ENCODE measurements at places on chromosomes 5 and 9.

- DNase-seq = no peak
These were observed 101.4 kb upstream of the FSTL4 start for GRCh38 chr5:133713751-133714150.

DNA sequence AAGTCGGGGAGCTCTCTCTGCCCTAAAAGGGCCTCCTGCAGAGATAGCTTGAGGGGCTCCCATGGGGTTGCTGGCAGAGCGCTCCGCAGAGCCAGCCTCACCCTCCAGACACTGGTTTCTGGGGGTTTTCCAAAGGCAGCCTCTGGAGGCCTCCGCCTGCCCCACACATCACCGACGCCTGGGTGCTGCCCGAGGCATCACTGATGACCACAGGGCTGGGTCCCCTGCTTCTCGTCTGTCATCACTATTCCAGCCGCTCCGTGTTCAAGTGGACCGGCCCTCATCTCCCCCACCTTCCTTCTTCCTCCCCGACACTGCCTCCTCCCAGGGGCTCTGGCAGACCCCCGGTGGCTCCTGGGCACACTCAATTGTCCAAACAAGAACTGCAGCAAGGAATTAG, 64.1 kb upstream of the IRX4 start:
- DNase-seq = no peak

- DNase-seq = no peak
These were observed 53.1 kb downstream of the ADAMTS2 start for GRCh38 chr5:179292202-179292601.

- peak; percentile 2 for DNase-seq
These were observed 20.0 kb upstream of the COL5A1 start for GRCh38 chr9:134621558-134622110.

- no peak for DNase-seq
These were observed 313.9 kb upstream of the TRPC7 start for GRCh38 chr5:136679233-136679632.

DNA sequence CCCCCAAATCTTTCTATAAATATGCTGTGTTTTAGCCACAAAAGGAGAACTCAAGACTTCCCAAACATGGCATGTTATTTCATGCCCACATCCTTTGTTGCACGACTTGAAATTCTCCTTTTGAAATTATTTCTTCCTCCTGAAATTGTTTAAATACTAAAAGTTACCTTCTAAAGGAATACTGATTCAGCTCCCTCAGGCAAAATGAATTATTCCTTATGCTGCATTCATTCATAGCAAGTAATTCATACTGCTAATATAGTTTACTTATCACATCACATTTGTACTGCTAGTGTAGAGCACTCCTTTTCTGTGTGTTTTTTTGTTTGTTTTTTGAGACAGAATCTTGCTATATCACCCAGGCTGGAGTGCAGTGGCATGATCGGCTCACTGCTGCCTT, 45.7 kb downstream of the BHMT start:
- no peak for DNase-seq

DNA sequence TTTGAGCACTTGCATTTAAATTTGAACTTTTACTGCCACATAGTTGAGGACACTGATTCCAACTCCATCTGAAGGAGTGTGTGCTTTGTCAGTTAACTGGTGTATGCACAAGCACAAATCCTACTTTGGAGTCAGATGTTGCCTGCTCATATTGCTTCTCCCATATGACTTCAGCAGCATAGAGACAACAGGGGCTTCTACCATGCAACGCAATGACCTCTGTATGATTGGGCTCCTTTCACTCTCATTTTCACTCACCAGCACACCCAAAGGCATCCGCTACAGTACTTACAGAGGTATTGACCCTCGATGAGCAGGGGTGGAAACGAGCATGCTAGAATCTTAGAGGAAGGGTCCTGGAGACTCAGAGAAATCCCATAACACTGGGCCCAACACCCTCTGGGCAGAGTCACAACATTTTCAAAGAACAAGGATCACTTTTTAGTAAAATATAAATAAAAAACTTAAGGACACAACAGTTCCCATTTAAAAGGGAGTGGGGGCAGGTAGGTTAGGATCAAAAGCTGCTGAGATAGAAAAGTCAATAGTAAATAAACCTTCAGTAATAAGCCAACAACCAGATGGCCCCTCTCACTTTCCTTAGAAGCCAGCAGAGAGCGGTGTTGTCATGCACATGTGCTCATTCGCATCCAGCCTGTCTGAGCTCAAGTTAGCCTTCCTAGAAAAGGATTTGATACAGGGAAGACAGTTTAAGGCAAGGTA, 203.8 kb downstream of the SNCAIP start:
- DNase-seq = no peak

GRCh38 chr9:132744881-132745755, 74.9 kb downstream of the GTF3C4 start:
- DNase-seq = no peak

DNA sequence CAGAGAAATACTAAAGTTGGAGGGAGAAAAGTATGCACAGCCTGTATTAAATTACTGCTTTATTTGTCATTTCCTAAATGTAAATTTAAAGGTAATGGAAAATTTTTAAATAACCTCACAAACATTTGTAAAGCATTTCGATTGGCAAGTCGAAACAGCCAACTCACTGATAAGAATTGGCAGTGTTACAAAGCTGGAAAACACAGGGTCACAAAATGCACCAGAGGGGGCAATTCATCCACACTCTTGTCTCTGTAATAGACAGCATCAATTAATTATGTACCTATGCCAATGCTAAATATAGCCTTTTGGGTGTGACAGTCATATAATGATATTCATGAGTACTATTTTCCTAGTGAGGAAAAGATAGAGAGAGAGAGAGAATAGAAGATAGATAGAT, 140.6 kb upstream of the PRLR start:
- DNase-seq = no peak

GRCh38 chr5:63111891-63112290, 533.3 kb downstream of the LRRC70 start:
- DNase-seq = no peak

DNA sequence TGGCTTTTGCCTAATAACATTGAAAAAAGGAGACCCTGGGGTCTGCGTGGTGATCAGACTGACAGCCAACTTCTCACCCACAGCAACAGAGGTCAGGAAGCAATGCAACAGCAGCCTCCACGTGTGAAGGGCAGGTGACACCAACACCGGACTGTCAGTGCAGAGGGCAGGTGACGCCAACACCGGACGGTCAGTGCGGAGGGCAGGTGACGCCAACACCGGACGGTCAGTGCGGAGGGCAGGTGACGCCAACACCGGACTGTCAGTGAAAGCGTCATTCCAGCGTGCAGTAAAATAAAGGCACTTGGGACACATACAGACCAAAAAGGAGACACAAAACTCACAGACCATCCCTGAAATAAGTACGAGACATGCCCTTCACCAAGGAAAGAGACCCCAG, 37.2 kb upstream of the CEP72 start:
- DNase-seq = no peak

GRCh38 chr9:2241461-2241835, 226.3 kb downstream of the SMARCA2 start:
- DNase-seq = no peak

- no peak for DNase-seq
These were observed 33.3 kb downstream of the NKX2-5 start for GRCh38 chr5:173201636-173202265.

- DNase-seq = peak; percentile 85
These were observed at the start of gene KLF9 for GRCh38 chr9:70413799-70414775. Gene KLF9, minus strand, starts transcription at chr9:70414657. Its CDS starts 1,294 bp downstream, at chr9:70413363.

GRCh38 chr5:137487600-137487999, 11.5 kb downstream of the SPOCK1 start:
- no peak for DNase-seq

GRCh38 chr5:132198571-132198970, 29.1 kb downstream of the P4HA2 start:
- no peak for DNase-seq

DNA sequence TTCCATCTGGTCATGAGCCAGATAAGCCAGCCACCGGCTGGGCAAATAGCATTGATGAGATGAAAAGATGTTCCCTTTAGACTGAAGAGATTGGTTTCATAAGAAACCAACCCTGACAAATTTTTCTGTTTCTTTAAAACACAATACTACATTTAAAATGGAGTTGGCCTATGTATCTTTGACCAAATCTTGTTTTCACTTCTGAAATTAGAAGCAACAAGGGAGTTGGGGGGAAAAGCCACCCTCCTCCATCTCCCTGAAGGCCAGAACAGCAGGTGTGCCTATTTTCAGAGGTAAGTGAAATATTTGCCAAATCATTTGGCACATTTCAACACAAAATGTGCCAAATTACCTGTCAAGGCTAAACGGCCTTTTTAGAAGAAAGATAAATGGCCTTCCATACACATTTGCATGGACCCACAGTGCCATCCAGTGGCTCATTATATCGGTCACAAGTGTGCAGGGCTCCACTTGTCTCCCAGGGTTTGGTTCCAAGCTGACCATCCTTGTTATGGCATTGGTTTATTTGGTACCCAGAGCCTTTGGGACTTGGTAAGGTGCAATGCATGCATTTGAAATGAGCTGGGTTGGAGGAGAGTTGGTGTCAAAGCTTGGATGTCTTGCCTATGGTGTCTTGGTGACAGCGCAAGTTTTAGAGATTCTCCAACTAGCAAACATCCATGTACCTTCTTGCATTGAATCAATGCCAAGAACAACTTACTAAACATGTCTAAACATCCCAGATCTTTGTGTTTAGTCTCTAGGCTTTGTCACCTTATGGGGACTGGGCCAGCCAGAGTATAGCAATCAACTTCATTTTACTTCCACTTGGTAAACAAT, 372.0 kb upstream of the KIF2A start:
- DNase-seq = no peak

DNA sequence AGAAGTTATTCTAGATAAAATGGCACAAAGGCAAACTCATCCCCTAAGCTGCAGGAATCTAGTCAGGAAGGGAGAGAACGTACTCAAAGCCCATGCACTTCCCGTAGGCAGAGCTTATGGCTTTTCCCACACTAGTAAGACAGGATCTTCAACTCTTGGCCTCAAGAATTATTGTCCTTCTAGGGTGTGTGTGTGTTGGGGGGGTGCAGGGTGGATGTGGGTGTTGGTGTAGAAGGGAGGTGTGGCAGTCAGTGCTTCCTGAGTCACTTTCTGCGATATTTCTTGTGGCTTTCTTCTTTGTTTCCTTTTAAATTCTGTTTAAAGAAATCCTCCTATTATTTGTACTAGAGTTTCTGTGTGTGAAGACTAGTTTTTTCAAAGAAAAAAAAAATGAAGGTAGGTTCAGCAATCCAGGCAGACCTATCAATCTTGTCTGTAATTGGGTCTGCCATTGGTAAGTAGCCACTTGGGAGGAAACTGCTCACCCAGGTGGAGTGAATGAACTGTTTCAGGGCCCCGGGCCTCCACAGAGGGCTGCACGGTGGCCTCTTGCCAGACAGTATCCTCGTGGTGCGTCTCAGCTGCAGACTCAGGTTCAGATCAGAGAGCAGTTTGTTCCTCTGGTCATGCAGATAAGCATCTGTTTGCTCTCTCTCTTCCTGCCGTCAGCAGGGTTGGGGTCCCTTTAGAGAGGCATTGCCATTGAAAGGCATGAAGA, 131.9 kb downstream of the NPR3 start:
- no peak for DNase-seq

GRCh38 chr5:9388941-9389674, 156.8 kb downstream of the SEMA5A start:
- DNase-seq = no peak

DNA sequence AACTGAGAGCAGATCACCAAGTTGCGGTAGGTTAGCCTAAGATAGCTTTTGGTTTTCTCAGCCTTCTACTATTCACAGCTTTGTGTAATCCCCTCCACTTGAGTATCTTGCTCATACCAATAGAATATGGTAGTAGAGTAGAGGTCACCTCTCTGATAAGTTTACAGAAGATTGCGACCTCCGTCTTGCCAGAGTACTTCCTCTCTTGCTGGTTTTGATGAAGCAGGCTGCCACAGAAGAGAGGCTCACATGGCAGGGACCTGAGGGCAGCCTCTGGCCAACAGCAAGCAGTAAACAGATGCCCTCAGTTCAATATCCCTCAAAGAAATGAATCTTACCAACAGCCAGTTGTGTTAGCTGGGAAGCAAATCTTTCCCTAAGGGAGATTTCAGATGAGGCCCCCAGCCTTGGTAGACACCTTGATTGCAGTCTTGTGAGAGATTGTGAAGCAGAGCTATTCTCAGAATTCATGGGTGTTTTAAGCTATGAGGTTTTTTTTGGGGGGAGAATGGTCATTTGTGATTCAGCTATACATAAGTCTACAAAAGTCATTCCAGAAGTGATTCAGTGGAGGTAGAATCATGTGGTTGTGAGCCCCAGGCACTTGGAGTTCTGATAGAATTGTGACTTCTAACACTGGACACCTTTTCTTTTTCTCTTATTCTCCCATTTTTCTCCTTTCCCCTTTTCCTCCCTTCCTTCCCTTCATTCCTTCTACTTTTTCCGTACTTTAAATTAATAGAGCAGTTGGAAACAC, 22.7 kb upstream of the CDKN2B start:
- DNase-seq = no peak

DNA sequence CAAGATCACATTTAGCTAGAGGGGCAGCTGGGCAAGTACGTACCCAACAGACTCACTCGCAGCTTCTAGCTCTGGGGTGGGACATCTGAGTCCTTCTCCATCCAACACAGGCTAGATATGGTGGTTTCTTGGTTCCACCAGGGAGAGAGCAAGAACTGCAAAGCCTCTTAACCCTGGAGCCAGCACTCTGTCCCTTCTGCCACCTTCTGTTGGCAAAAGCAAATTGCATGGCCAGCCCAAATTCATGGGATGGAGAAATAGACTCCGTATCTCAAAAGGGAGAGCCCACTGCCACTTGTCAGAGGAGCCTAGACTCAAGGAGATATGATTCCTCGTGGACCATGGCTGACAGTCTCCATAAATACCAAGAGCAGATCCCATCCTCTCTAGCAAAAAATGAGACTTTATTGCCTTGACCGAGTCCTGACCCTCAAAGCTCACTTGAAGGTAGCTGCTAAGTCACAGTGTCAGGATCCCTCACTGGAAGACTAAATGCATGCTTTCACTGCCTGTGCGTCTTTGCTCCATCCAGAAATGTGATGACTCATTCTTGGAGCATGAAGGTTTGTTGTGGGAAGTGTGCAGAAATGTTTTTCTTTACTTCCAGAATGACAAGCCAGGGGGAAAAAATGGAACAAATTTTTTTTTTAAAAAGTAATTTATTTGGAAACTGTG, 28.8 kb upstream of the ROR2 start:
- DNase-seq = no peak

DNA sequence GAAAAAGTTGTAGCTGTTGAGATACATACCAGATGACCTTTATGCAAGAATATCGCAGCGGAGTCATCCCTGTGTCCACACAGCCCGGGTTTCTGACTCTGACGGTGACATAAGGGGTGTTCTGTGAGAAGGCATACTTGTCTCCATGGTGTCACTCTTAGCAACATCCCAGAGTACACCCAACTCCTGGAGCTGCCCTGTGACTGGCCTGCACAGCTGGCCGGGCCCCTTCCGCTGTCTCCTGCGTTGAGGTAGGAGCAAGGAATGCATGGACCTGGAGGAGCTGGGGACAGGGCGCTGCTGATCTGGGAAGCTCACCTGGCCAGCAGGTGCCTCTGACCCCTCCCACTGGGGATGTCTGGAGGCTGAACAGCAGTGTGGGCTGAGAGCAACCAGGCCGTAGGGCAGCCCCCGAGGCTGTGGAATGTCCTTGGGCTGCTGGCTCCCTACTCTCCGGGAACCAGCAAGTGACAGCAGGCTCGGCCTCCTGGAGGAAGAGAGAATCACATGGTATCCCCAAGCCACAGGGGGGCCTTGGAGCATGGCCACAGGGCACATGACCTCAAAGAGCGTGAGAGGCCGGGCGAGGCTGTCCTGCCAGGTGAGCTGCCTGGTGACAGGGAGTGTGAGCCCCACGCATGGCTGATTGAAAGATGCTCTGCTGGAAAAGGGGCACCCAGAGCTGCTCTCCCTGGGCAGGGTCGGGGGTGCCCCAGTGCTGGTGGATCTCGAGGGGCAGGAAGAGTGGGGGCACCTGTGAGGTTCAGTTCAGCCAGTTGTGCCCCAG, 113.4 kb downstream of the MRPL36 start:
- DNase-seq = no peak
